ENCODE measurements at places on chromosomes 3 and 15.

DNA sequence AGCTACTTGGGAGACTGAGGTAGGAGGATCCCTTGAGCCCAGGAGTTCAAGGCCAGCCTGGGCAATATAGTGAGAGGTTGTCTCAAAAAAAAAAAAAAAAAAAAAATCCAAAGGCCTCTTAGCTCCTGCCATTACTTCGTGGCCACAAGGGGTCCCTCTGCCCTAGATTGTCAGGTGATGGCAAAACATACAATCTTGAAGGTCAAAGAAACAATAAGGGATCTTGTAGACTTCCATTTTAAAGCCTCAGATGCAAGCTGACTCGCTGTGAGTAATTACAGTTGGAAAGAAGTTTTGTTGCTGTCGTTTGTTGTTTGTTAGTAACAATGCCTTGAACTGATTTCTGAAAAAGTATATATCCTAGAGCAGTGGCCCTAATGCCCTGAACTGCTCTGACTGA is 55.9 kb upstream of the PLCL2 start:
- DNase-seq: peak; percentile 61

GRCh38 chr3:25478211-25478757 is 50.2 kb downstream of the RARB start:
- no peak for DNase-seq

GRCh38 chr3:30343861-30344260 is 262.5 kb upstream of the TGFBR2 start:
- no peak for DNase-seq

DNA sequence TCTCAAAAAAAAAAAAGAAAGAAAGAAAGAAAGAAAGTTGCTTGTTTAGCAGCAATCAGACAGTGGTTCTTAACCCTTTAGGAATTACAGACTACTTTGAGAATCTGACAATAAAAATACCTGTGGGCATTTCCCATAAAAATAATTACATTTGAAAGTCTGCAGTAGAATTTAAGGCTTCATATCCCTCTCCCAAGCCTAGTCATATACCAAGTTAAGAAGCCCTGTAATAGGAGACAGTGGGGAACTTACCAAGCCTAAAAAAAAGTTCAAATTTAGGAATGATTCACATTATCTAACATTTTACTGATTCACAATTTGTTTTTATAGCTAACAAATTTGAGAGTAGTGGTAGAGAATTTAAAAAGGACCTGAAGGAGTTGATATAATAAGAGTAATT is 47.5 kb downstream of the LRRFIP2 start:
- no peak for DNase-seq

- DNase-seq: no peak
Measured at GRCh38 chr3:49170744-49171118, 667 bp upstream of the KLHDC8B start.

DNA sequence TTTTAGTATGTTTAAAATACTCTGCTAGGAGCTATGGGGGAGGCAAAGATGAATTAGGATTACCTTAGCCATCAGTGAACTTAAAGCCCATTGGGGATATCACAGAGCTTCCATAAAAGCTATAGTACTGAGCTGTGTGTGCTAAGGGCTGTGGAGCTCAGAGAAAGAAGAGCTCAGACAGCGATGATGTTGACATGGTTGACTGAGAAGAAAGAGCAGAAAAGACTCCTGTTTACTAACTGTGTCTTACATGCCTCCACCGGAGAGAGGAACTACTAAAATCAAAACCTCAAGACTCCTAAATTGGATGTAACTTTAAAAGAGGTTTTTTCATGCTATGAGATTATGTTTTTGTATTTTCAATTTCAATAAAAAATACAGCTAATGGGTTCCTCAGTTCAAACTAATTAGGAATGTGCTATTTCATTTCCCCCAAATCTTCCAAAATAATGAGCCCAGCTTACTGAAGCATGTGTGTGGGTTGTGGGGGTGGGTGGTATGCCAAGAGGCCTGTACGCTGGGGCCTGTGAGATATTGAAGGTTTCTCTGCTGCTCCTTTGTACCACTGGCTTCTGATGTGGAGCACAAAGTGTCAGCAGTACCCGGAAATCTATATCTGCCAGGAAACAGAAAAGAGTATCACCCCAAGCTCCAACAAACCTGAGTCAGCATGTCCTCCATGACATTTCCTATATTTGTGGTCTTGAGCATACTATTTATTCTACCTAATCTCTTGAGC is 22.7 kb downstream of the DGKG start:
- DNase-seq: no peak

GRCh38 chr15:89375093-89376005 is 40.7 kb upstream of the POLG start:
- no peak for DNase-seq

Measured in CD4-positive, alpha-beta T cell treated with Interferon gamma for 1 hour (primary cell).